Large intestine (tissue), 12 donors: ENCODE measurements at places on chromosomes 1 and 21. TPM values are rescaled to one million over a fixed set of nuclear protein-coding genes. Genes with fewer than 3 reads are reported as not detected.
A peak's percentile ranks its signal among the peaks of the same experiment; 100 is the strongest.

- no peak for DNase-seq
Observed at GRCh38 chr21:38753557-38753971, 52.2 kb upstream of the ETS2 start.

DNA sequence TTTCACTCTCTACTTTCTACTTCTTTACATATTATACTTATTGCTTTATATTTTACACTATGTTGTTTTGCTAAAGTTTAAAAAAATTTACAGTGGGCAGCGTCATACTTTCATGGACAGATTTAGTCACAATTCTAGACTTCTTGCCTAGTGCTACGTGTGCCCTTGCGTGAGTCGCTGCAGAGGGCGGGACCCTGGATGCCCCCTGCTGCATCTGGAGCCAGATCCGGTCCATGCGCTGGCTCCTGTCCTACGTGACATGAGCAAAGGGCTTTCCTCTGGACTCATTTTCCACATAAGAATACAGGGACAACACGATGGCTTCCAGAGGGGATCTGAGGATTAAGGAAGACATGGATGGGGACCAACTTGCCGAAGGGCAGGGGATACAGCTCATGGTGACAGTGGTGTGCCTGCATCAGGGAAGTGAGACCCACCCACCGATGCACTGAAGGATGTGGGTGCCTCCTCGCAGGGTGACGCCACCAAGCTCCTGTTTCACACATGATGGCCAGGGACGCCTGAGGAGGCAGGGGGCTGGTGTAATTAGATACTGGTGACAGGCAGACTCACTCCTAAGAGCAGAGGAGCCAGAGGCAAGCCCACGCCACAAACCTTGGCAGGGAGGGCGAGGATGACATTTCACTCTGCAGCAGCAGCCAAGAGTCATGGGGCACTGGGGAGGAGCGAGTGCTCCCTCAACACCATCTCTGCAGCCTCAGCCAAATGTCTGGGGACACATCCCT lies 86.6 kb downstream of the DMRTB1 start:
- no peak for DNase-seq

GRCh38 chr1:198649232-198649967 lies 10.6 kb downstream of the PTPRC start:
- DNase-seq: no peak

LCE2B gene
- polyA plus RNA-seq: not detected

GRCh38 chr1:9595156-9595967 lies 6.7 kb downstream of the TMEM201 start:
- no peak for DNase-seq

CELA3B gene
- 0.21 TPM for polyA plus RNA-seq

GRCh38 chr1:111162488-111162880 lies 22.5 kb downstream of the CEPT1 start:
- DNase-seq: no peak

ZBTB21 gene
- polyA plus RNA-seq: 11.0 TPM

- peak; percentile 64 for DNase-seq
Observed at GRCh38 chr1:1122078-1122811, 6.4 kb upstream of the C1orf159 start.
